COR-L47 (cell line): ENCODE measurements at places on chromosomes 12 and 14.

DNA sequence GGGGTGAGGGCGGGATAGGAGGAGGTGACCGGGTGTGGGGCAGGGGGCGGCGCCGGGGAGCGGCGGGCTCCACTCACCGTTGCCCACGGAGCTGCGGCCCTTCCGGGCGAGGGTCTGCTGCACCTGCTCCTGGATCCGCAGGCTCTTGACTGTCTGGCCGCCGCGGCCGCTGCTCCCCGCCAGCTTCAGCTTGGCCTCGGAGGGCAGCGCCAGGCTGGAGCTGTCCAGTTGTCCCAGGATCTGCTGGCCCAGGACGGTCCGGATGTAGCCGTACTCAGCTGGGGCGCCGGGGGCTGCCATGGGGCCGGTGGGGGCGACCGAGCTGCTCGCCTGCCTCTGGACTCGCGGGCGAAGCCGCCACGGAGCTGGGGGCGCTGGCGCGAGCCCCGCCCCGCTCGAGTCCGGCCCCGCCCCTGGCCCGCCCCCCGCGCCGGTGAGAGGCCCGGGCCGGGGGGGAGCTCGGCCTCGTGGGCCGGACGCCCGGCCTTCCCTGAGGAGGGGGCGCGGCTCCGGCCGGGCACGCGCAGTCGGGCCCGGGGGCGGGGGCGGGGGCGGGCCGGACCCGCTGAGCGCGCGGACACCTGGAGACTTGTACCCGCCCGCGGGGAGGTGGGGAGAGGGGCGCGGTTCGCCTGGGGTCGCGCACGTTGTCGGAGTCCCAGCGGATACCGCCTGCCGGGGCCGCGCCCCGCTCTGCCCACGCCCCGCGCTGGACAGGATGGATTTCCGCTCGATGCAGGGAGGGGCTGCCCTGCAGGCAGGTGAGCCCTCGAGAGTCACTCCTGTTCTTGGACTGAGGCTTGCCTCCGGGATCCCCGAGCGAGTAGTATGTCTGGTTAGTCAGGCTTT, at the start of gene PKP2:
Gene PKP2 (minus strand): TSS at position 346 of the 849 bp plus-strand sequence. CDS start 46 bp downstream, at position 300.
- DNase-seq = peak; percentile 93

DNA sequence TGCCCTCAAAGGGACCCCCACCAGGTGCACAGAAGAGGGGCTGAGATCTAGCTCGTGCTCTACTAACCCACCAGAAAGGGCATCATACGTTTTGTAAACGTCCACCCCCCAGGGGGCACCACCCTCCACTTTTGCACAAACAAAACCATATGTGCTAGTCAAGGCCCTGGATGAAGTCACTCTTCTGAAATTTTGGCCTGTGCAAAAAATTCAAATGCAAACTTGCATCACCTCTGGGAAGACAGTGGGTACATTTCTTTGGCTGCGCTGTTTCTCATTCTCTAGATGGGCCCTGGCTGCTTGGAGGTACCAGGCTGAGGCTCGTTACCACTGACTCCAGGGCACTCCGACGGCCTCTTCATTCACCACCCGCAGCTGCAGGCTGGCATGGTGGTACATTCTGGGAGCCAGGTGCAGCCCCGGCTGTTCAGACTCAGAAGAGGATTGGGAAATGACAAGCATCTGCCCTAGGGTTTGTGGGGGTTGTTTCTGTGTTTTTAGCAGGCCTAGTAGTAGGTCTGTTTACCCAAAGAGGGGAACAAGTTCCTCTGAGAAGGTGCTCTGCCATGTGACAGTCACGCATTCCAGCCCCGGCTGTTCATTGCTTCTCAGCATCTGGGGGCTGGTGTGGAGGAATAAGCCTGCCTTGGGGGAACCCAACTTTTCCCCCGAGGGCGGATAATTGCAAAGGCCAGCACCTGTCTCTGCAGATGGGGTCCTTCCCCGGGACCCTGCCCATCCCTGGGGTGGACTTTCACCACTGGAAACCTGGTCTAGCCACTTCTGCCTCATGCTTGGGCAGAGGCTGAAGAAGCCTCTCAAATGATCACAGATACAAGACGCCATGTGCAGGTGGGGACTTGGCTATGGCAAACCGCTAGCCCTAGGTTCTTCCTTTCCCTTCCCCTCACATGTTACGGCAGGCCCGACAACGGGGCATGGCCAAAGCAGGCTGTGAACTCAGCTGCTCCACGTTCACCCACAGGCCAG, 147.6 kb downstream of the DPF3 start:
- DNase-seq = no peak

DNA sequence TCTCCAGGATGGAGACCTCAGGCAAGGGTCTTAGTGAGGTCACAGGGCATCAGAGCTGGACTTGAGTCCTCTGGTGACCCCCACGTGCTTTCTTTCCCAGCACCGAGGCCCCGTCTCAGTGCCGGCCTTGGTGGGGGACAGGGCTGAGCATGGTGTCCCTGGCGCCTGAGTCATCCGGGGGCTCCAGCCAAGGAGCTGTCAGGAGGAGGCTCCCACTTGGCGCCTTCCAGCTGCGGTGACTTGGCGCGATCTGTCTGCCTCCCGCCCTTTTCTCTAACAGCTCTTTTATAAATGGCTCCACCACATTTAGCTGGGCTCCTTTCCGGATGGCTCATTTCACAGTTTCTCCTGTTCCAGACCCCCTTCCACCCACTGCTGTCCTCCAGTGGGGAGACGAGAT, 60.4 kb downstream of the PRMT8 start:
- DNase-seq = no peak

DNA sequence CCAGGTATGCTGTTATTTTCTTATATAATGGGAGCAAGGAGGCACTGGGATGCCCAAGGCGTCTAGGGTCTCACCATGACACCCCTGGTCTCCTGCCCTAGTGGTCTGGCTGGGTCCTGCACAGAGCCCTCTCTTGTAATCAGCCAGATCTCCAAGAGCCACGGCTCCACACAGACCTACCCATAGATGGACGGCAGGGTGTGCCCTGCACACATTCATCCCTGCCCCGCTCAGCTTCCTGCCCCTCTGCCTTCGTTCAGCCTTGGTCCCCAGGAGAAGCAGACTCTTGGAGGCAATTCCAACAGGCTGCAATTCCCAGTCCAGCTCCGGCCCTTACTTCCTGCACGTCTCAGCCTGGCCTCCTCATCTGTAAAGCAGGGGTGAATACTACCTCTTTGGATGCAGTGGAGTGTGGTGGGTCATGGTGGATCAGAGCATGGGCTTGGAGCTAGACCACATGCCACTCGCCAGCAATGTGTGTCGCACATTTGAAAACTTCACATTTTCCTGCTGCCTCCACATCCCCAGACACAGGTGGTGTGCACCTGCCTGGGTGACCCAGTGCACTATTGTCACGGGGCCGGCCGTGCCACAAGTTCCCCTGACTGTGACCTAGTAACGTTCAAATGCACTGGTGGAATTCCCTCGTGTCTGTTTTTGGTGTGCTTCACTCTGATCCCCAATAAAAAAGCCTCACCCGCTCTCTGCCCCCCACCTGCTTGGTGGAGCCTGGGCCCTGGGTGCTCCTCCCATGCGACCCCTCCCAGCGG, 171.1 kb upstream of the PRMT8 start:
- no peak for DNase-seq

GRCh38 chr14:33551963-33552362, 398.9 kb downstream of the EGLN3 start:
- no peak for DNase-seq

GRCh38 chr14:74638066-74638465, 26.0 kb upstream of the LTBP2 start:
- DNase-seq = no peak

- DNase-seq = peak; percentile 64
Measured at GRCh38 chr14:49946320-49947141, 53.6 kb downstream of the ARF6 start.

DNA sequence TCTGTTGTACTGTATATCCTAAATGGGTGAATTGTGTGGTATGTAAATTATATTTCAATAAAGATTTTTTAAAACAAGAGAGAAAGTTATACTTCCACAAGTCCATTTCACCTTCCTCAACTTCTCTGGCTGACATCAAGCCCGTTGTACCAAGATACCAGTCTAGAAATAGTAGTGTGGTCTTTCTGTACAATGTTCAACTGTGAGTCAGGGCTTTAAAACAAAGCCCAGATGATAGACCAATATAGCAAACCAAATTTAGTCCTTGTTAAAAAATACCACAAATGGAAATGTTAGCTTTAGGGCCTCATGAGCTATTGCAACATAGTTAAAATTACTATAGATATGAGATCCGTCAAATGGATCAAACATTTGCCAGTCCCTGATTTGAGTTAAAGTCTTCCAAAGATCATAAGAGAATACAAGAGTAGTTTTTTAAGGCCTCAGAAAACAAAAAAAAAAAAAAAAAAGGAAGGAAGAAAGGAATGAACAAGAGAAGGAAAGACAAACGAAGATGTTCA, 49.0 kb upstream of the EGLN3 start:
- no peak for DNase-seq

GRCh38 chr12:123253641-123254459, 17.8 kb downstream of the CDK2AP1 start:
- DNase-seq = no peak

GRCh38 chr12:108321688-108322087, 17.4 kb downstream of the CMKLR1 start:
- no peak for DNase-seq

GRCh38 chr14:22314183-22314820, 274.7 kb downstream of the DAD1 start:
- DNase-seq = peak; percentile 28

- no peak for DNase-seq
Measured at GRCh38 chr14:76763096-76764041, 2.1 kb downstream of the VASH1 start.

- no peak for DNase-seq
Measured at GRCh38 chr12:43980627-43981191, 144.8 kb downstream of the TMEM117 start.

DNA sequence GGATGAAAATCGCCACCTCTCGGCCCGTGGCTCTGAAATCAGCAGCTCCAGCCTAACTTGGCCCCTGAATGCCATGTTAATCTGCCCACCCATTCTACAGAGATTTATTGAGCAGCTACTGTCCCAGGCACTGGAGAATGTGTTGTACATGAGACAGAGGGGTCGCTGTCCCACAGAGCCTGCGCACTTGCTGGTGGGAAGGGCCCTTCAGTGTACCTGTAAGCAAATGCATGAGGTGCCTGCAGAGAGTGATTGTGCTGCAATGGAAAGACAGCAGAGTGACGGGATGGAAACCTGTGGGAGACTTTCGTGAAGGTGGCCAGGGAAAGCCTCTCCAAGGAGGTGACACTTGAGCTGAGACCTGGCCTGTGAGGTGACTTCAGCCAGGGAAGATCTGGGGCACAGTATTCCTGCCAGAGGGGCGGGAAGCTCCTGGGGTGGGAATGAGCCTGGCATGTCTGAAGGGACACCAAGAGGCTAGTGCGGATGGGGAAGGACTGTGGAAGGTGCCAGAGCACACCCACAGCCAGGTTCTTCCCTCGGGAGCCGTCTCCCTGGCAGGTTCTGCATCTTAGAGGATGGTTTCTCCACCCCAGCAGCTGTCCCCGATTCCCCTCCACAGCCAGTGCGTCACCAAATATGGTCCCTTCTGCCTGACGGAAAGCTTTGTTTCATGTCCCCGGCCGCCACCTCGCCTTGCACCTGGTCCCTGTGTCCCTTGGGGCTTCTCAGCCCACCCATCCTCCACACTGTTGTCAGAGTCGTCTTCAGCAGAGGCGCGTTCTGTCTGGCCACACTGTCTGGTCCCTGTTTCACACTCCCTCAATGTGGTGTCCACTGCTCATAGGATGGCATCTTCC, 8.7 kb downstream of the SMIM41 start:
- DNase-seq = no peak

DNA sequence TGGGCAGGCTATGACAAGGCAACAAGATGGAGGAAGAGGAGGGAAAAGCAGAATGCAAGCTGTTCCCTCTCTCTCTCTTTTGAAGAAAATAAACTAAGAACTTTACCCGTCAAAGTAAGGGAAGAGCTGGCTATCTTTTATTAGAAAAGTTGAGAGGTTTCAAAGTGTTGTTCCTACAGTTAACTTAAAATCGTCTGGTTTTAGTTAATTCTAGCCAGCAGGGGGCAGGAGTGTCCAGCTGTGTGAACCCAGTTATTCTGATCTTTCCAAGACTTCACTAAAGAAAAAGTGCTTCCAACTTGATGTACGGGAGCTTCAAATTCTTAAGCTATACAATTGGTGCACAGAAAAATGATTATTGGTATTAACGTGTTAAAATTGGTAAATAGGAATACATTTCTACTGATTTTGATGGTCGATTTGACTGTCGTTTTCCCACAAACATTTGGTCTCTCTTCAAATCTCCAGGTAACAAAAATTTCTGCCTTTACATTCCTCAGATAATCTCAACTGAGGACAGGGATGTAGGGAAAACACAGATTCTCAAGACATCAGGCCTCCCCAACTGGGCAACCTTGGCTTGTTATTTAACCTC, 28.4 kb upstream of the MON2 start:
- DNase-seq = peak; percentile 50

DNA sequence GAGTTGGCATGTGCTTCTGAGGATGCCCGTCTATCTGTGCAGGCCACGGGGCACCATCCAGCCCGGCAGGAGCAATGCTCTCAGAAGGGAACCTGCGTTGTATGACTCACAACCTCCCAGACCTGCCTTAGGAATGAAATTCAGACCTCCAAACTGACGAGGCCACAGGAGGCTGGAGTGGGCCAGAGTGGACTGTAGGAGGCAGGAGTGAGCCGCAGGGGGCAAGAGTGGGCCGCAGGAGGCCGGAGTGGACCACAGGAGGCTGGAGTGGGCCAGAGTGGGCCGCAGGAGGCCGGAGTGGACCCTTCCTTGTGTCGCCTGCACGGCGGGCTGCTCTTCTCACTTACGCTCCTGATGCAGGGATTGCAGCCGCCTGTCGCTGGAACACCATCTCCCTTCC, 11.1 kb upstream of the FBRSL1 start:
- DNase-seq = no peak

GRCh38 chr12:27460471-27460978, 14.0 kb downstream of the SMCO2 start:
- no peak for DNase-seq

GRCh38 chr12:46410495-46410894, 37.9 kb upstream of the SLC38A2 start:
- DNase-seq = no peak

DNA sequence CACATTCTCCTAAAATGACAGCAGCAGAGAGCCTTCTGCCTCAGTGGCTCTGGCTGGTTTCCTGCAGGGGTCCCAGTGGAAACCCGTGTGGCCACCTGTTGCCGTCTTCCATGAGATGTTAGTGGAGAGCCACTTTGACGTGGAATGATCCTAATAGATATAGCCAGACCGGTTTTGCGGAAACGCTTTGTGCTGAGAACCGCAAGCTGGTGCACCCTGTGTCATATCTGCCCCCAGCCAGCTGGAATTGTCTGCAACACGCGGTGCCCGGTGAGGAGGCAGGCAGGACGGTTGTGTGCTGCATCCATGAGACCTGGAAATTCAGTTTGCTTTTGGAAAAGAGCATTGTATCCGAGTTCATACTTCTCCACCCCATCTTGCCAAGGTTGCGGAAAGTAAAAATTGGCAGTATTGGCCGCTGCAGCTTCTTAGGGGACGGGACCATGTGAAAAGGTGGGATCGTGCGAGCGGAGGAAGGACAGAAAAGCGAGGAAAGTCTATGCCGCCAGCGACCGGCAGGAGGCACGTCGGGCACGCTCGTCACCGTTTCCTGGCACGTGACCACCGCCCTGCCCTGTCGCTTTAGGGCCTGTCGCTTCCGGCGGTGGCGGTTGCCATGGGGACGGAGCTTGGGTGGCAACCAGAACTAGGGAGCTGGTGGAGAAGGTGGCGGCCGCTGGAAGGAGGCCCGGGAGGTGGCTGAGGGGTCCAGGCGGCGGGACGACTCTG, at the start of gene CFAP251:
Gene CFAP251 (plus strand): TSS at position 643 of the 729 bp plus-strand sequence. CDS start 2,714 bp downstream, outside the sequence.
- peak; percentile 97 for DNase-seq
